Neural progenitor cell (in vitro differentiated cells): ENCODE measurements at places on chromosomes 11 and 22.

GRCh38 chr22:19057999-19058491 is 64.2 kb downstream of the DGCR2 start:
- no peak for DNase-seq

DNA sequence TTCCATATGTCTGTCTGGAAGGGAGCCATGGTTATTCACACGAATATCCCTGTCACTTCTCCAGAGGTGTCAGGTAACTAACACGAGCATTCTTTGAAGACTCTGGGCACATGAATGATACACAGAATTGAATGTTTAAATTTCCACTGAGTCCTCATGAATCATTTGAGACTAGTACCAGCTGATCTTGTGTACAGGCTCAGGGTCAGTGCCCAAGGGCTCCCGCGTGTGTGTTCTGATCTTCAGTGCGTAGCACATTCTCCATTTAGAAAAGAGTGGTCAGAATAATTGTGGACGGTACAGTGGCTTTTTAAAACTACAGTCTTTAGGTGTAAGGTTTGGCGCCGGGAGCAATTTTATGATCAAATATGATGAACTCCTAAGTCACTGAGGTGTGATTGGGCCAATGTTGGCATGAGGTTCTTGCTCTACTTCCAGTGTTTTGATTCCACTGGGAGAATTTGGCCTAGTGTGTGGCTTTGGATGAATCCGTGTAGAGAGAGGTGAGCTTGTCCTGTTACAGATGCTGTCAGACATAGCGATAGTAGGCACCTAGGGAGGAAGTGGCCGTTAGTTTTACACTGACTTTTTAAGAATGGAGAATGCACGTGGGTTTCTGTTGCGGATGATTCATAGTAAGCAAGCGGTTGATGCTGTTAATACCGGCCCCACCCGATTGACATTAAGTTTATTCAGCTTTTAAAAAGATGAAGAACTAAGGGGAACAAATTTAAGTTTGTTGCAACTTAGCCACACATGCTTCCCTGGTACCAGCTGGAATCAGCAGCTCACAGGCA is 22.2 kb downstream of the NUP50 start:
- DNase-seq = no peak

DNA sequence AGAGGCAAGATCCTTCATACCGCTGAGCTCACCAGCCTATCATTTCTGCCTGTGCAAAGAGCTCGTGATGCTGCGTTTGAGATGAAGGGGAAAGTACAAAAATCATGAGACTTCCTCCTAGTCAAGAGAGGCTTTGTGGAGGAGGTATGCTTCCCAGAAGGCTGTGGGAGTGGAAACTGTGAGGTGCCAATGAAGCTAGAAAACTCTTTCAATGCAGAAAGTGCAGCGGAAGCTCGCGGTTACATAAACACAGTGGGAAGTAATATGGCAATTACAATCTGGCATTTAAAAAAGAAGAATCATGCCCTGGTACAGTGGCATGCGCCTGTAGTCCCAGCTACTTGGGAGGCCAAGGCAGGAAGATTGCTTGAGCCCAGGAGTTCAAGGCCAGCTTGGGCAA is 134.8 kb downstream of the EHF start:
- DNase-seq = no peak

GRCh38 chr11:60378354-60378753 is at the start of gene MS4A7:
Gene MS4A7 (plus strand): TSS chr11:60378532. CDS start chr11:60383142, 4,610 bp downstream.
- DNase-seq = no peak

GRCh38 chr11:59953463-59954218 is 10.2 kb upstream of the OOSP4A start:
- DNase-seq = no peak

DNA sequence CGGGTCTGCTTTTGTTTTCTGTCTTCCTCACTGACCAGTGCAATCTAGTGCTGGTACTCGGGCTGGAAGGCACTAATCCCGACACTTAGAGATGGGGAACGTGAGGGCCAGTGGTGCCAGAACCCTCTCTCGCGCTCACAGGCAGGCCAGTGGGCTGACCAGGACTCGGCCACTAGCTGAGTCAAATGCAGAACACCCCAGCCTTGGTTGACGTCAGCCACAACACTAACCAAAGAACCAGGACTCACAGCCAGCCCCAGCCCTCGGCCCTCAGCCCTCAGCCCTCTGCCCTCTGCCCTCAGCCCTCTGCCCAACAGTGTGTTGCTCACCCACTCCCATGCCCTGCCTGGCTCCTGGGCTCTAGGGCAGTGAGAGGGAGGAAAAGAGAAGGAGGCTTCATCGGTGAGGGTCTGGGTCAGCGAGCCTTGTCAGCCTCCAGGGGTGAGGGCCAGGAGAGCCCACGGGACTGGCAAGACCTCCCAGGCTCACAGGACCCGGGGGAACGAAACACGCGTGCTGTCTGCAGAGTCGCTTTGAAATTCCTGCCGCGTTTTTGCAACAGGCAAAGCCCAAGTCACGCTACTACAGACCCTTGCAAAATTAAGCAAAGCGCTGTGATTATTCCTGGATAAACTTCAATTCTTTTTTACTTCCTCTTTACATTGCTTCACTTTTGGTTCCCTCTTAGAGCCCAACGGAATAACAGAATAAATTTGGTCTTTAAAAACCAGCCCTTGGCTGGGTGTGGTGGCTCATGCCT is 27.5 kb downstream of the KIAA0930 start:
- DNase-seq = no peak
